ENCODE measurements at places on chromosomes 16 and 17.

- DNase-seq: no peak
These were observed 75.4 kb downstream of the IRX3 start for GRCh38 chr16:54211203-54211602.

- no peak for DNase-seq
These were observed 88.6 kb upstream of the NKD1 start for GRCh38 chr16:50459496-50460080.

DNA sequence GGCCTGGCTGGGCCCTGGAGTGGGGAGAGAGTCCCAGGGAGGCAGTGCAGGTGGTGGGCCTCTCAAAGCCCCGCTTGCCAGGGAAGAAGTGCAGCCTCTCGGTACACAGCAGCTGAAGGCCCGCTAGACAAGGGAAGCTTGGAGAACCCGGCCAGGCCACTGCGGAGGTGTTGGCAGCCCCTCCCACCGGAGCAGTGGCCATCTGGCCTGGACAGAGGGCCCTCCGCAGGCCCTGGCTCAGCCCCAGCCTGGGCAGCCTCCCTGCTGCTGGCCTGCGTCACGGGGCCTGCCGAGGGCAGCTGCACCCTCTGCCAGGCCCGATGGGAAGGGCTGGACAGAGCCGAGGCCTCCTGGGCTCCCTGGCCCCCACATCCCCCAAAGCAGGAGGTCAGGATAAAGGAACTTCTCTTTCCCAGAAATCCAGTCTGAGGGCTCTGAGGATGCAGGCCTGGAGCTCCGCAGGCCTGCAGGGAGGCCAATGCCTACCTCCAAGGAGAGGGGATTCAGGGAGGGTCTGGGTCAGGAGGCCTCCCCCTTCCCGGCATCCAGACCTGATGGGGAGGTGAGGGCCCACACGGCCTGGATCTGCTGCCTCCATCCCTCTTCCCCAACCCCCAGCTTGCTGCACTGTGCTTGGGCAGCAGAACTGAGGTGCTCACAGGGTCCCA lies 4.3 kb downstream of the SPPL2C start:
- DNase-seq: no peak

GRCh38 chr16:90020838-90021382 lies 1.7 kb upstream of the DBNDD1 start:
- DNase-seq: peak; percentile 50

DNA sequence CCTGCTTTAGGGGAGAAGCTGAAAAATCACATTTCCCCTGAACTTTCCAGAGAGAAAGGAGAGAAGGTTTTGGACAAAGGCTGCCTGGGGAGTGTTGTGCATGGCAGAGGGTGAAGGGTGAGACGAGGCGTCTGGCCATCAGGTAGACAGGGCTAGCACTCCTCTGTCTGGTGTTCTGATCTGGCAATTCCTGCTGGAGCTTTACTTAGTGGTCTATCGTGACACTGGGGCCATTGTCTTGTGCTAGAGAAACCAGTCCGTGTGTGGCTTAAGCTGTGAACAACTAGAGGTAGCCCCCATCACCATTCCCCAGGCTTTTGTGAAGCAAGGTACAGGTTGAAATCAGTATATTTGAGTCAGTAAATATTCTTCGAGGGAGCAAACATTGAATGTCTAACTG lies 8.5 kb downstream of the RHBDL3 start:
- DNase-seq: no peak

- no peak for DNase-seq
These were observed 12.7 kb upstream of the RASD1 start for GRCh38 chr17:17508646-17509591.

DNA sequence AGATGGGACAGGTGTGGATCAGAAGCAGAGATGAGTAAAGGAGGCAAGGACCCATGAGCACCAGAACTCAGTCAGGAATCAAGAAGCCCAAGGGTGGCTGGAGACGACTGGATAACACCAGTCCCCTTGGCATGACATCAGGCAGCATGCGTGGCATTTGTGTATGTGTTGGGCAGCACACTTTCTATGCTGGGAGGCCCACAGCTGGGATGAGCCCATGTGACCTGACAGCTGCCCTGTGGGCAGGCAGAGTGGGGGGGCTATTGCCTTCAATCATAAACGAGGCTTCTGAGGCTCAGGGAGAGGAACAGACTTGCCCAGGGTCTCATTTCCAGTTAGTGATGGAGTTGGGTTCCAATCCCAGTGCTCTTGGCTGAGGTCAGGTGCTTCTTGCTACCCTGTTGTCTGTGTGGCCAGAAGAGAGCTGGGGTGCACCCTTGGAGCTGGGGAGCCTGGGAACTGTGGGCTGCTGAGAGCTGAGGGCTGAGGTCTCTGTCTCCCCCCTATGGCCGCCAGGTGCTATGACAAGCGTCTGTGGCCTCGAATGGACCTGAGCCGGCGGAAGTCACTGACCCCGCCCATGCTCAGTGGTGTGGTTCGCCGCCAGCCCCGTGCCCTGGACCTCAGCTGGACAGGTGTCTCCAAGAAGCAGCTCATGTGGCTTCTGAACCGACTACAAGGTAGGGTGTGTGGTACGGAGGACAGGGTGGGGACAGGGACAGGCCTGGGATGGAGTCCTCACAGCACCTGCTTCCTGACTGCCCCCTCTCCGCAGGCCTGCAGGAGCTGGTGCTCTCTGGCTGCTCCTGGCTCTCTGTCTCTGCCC lies 7.1 kb upstream of the ORAI3 start:
- DNase-seq: peak; percentile 84

DNA sequence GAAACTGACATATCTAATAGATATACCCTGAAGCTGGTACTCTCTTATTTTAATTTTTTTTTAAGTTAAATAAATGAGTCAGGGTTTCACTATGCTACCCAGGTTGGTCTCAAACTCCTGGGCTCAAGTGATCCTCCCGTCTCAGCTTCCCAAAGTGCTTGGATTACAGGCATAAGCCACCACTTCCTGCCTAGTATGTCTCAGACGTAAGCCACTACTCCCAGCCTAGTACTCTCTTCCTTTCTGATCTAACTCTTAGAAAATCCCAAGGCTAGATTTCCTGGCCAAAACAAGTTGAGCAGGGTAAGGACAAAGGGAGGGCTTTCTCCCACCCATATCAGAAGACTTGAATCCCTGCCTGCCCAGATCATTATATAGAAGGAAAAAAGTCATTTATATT lies 33.7 kb downstream of the HOXB1 start:
- DNase-seq: no peak
